ENCODE measurements at places on chromosomes 12 and 14. TPM values are rescaled to one million over a fixed set of nuclear protein-coding genes. Genes with fewer than 3 reads are reported as not detected.

KRT2 gene
- total RNA-seq: not detected

REM2 gene
- total RNA-seq: 0.36 TPM

CHGA gene
- not detected for total RNA-seq

CCDC63 gene
- not detected for total RNA-seq

PPP1R36 gene
- total RNA-seq: 0.19 TPM

CBLN3 gene
- total RNA-seq: 9.3 TPM

P2RX7 gene
- 11.3 TPM for total RNA-seq

RD3L gene
- total RNA-seq: not detected

AHNAK2 gene
- total RNA-seq: 0.05 TPM

IL31 gene
- 3.8 TPM for total RNA-seq

SERPINA9 gene
- not detected for total RNA-seq

DHRS2 gene
- total RNA-seq: 2.5 TPM

RDH16 gene
- total RNA-seq: 0.26 TPM

CLEC14A gene
- total RNA-seq: not detected

ADCY4 gene
- 1.6 TPM for total RNA-seq

LMNTD1 gene
- total RNA-seq: not detected

PTPRO gene
- total RNA-seq: 0.15 TPM

EIF2S1 gene
- total RNA-seq: 240 TPM

INSM2 gene
- not detected for total RNA-seq

MAPKAPK5 gene
- total RNA-seq: 53.7 TPM

POTEG gene
- not detected for total RNA-seq

SLC38A4 gene
- total RNA-seq: not detected

NPFF gene
- total RNA-seq: 0.58 TPM

RNASE7 gene
- not detected for total RNA-seq

NAV3 gene
- not detected for total RNA-seq

TBC1D30 gene
- not detected for total RNA-seq

PTGER2 gene
- total RNA-seq: 12.9 TPM
